ENCODE measurements at places on chromosomes 5 and 9.

GRCh38 chr5:56433039-56433617 lies 200.0 kb upstream of the ANKRD55 start:
- no peak for DNase-seq

DNA sequence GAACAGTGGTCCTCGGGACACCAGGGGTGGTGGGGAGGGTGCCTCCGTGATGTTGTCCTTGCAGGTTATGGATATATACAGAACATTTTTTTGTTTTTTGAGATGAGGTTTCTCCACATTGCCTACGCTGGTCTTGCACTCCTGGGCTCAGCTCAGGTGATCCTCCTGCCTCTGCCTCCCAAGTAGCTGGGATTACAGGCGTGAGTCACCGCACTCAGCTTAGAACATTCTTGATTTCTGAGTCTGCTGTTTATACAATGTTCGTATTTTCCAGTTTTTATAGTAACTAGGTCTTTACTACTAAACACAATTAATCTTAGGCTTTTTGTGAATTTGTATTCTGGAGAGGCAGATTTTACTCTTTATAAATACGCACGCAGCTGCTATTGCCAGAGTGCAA lies 6.0 kb downstream of the PMPCA start:
- DNase-seq: no peak

- DNase-seq: no peak
Observed at GRCh38 chr5:96214442-96215197, 218.4 kb downstream of the PCSK1 start.

DNA sequence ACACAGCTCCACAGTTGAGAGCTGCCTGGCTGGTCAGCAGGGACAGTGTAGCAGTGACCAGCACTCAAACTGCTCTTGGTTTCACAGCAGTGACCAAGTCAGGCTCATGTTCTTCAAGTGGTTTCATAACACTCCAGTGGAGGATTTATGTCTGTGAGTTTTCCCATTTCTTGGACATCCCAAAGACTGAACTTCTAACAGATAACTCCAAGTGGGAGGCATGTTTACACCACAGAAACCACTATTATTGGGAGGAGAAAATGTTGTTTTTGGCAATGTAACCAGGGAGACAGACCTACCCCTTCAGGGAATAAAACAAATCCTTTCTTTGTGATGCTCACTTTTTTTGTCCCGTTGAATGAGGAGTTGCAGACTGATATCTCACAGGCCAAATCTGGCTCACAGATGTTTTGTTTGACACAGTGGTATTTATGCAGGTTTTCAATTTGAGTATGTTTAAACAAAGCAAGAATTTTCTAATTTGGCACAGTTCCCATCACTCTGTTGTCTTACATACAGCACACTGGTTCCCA lies 141.5 kb downstream of the RMI1 start:
- no peak for DNase-seq

DNA sequence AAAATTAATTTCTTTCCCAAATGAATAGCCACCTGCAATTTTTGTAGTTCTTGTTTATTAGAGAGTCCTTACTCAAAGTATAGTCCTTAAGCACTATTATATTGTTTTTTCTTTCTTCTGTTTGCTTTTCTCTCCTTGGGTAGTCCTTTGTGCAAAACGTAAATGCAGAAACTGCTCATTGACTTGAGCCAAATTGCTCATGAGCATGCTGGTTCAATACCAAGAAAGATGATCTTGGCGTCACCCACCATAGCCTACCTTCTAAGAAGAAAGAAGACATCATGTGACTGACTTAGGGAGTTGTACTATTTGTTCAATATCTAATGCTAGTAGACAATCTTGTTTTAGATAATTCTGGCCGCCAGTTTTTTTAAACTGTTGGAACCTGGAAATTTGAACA lies 248.8 kb upstream of the DMRT1 start:
- DNase-seq: no peak

GRCh38 chr5:133612249-133612860 lies at the start of gene FSTL4:
Gene FSTL4 (minus strand): TSS chr5:133612541.
- no peak for DNase-seq

GRCh38 chr5:134029156-134029555 lies 24.4 kb upstream of the VDAC1 start:
- DNase-seq: no peak

DNA sequence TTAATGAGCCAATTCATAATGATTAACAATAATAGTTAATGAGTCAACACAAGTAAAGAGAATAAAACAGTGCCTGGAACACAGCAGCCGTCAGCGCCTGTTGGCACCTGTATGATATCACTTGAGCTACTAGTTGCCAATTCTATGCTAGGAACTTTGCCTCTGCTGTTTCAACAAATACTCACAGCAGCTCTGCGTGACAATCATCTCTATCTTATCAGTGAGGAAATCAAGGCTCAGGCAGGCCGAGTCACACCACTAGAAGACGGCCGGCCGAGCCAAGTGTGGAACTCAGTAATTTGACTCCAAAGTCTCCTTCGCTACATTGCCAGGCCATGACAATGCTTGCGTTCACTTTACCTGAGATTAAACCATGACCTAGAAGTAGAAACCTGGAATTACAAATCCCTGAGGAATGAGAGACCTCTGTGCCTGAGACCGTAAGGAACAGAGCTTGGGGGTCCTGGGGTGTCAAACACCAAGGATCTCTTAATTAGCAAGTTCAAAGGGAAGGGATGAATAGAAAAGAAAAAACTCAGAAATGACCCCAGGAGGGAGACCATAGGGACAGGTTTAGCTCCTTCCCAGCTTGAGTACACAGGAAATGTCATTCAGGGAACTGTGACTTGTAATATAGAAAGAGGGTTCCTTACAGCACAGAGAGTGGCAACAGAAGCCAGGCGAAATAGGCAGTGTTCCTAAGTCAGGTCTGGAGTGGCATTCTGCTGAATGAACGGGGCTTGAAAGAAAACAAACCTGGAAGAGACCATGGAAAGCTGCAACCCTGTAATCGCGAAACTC lies 109.1 kb downstream of the SUSD1 start:
- no peak for DNase-seq

DNA sequence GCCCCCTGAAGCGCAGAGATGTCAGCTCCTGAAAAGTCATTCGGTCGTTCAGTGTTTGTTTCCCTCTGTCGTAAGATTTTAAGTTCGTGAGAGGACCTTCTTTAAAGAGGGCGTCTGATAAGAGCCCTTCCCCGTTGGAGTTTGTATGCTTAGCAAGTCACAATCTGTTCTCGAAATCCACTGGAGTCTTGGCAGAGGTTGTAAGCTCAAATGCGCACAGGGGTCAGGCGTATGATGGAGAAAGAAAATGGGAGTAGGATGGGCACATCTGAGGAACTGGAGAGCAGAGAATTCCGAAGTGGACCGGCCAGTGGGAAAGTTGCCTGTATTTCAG lies 710 bp downstream of the HSD17B4 start:
- DNase-seq: no peak

GRCh38 chr5:24623031-24623430 lies 21.7 kb downstream of the CDH10 start:
- no peak for DNase-seq

GRCh38 chr5:66503203-66503789 lies 92.9 kb upstream of the MAST4 start:
- no peak for DNase-seq

GRCh38 chr5:75450069-75450468 lies 61.4 kb downstream of the CERT1 start:
- no peak for DNase-seq

- DNase-seq: no peak
Observed at GRCh38 chr5:64766941-64767340, 1.6 kb downstream of the SREK1IP1 start.

DNA sequence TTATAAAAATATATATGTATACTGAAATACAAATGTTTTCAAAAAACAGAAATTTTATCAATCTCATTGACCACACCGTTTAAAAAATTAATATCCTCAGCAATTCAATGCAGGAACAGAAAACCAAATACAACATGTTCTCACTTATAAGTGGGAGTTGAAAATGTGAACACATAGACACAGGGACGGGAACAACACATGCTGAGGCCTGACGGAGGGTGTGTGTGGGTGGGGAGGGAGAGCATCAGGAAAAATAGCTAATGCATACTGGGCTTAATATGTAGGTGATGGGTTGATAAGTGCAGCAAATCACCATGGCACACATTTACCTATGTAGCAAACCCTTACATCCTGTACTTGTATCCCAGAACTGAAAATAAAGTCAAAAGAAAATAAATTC lies 409.5 kb downstream of the MLLT3 start:
- no peak for DNase-seq

- no peak for DNase-seq
Observed at GRCh38 chr5:6496636-6497035, 48.0 kb downstream of the UBE2QL1 start.

GRCh38 chr9:101536938-101537337 lies 3.3 kb downstream of the RNF20 start:
- DNase-seq: no peak

DNA sequence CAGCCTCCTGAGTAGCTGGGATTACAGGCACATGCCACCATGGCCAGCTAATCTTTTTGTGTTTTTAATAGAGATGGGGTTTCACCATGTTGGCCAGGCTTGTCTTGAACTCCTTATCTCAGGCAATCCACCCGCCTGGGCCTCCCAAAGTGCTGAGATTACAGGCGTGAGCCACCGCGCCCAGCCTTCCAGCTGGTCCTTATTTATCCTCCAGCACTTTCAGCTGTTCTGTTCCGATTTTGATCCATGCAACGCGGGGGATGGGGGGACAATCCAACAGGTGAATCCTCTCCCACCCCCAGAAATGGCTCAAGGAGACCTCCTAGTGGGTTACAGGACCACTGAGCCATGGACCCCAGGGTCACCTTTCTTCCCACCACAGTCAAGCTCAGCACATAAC lies 14.7 kb upstream of the CDKN2AIPNL start:
- DNase-seq: no peak

GRCh38 chr5:140106101-140106500 lies 7.8 kb upstream of the PURA start:
- no peak for DNase-seq

DNA sequence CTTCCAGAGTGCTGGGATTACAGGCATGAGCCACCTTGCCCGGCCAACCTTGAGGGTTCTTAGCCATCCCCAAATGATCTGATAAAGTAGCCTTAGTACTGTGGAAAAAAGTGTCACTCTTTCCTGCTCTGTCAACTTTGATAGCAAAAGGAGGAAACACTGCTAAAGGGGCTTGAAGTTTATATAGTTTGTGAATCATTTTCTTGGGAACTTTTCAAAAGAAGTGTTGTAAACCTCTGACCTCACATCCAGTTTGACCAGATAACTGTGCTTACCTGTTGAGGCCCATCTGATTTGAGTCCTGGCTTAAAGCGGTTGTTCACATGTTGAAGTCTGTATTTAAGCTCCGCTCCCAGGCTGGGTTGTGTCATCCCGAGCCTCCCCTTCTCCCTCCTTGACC lies 303.3 kb downstream of the DOCK8 start:
- DNase-seq: no peak

- DNase-seq: no peak
Observed at GRCh38 chr5:153896701-153897100, 142.0 kb downstream of the FAM114A2 start.

GRCh38 chr5:172530878-172531703 lies 76.8 kb upstream of the SH3PXD2B start:
- no peak for DNase-seq

DNA sequence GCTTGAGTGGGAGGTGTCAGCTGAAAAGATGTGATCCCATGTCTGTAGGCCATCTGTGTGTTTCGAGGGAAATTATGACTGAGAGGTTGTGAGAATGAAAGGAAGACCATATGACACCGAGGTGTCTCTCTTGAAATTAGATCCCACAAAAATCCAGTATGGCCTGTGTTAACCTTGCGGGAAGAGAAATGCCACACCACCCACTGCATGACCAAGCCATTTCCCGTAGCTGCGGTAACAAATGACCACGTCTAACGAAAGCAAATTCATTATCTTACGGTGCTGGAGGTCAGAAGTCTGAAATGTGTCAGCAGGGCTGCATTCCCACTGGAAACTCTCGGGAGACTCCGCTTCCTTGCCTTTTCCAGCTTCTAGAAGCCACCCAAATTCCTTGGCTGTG lies 11.6 kb downstream of the C9orf57 start:
- no peak for DNase-seq

DNA sequence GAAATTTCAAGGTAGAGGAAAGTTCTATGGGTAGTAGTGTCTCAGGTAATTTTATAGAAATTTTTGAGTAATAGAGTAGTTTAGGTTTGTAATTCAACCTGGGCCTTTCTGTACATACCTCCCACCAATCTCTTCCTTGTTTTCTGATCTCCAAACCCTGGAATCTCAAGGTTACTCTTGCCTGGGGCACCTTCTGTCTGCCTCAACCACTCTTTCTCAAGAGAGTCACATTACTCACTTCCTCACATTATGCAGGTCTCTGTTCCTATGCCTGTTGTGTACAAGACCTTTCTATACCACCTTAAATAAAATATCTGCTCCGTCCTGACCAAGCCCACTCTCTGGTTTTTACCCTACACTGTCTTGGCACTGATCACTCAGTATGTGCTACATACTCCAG lies 412.6 kb upstream of the CTNND2 start:
- DNase-seq: no peak

DNA sequence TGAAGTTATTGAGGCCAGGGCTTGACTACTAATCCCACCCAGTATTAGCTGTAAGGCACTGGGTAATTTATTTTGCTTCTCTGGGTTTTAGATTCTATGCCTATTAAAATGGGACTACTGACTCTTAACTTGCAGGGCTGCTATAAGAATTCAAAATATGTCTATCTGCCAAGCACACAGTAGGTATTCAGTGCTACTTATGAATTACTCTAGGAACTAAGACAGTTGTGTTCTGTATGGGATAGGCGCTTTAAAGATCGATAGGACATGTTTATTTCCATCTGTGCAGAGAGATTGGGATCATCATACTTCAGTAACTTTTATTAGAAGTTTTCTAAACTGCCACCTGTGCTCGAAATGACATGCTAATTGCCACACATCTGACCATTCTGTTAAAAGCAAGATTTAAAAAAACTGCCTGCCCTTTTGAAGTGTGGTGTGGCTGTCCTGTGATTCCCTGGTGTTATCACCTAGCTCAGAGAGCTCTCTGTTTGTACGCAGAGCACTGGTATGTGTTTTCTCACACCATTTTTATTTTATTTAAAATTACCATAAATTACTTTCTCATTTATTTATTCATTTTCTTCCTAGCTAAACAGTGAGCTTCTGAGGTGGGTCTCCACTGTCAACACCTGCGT lies 58.7 kb downstream of the FYB1 start:
- no peak for DNase-seq

DNA sequence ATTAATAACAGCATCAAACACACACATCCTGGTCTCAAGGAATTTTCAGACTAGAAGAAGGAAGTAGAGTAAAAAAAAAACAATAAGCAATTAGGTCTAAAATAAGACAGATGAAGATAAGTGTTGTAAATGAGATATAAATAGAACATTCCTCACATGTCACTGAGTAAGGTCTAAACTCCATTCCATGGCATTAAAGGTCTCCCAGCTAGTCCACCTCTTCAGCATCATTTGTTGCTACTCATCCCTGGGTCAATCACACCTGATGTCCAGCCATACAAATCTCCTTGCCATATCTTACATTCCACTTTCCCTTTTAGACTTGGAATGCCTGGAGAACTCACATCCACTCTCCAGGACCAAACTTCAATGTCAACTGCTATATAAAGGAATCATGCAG lies 214.1 kb upstream of the KLF4 start:
- no peak for DNase-seq

All from T-helper 1 cell (primary cell).